Right renal cortex interstitium (tissue), 3 donors: ENCODE measurements at places on chromosomes 2 and 18.

GRCh38 chr2:127196549-127196948, 23.6 kb downstream of the CYP27C1 start:
- no peak for DNase-seq

DNA sequence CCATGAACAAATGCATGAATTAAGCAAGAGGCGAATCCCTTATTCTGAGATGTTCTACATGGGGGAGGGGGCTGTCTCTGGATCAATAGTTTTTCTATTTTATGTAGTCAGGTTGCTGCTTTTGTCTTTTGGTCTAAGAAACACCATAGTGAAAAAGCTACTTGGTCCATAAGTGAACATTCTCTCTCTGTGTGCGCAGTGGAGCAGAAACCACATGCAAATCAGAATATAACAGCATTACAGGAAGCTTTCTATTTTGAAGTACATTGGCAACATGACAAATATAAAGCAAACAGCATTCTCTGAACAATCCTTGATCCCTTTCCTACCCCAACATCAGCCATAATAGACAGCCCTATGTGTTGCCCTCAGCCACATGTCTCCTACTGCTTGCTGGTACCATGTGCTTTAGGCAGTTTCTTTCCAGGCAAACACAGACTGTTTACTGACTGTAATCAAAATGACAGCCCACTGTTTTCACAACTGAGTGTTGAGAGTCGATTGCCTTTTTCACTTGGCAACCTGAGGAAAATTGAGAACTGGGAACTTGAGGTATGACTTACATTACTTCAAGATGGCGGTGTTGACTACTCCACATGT, 10.6 kb downstream of the SCN3A start:
- DNase-seq: no peak

DNA sequence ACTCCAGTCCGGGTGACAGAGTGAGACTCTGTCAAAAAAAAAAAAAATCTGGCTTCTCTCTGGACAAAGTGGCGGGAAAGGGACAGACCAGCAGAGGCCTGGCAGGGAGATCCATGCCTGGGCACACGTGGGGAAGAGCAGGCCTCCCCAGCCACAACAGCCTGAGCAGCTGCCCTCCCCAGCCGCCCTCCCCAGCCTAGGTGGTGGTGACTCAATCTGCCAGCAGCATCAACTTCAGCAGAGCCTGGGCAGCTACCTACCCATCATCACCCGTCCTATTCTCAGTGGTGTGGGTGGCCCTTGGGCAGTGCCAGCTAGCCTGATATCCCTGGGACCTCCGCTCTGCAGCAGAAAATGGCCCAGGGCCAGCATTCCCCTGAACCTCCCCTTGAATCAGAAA, 612.4 kb downstream of the FBXO15 start:
- DNase-seq: no peak

DNA sequence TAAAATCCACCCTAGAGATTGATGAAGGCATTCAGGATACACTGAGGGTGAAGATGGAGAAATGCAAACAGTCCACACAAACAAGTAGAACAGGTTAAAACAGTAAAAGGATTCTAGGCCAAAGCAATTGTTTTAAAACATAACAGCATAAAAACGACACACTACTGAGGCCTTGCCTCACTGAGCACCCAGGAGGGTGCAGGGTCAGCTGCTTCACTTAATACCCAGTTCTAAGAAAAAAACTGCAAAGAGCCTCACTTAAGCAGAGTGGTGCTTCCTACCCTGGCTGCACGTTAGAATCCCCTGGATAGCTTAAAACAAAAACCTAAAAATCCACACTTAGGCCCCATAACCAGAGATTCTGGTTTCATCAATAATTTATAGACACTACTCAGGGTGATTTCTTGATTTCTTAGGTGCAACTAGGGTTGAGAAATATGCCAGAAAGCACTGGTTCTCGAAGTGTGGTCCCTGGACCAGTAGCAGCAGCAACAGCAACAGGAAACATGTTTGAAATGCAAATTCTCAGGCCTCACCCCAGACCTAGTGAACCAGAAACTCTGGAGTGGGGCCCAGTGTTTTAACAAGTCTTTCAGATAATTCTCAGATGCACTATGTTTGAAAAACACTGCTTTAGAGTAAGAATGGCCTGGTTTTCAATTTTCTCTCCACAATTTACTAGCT, 279.1 kb downstream of the ZEB2 start:
- DNase-seq: no peak

GRCh38 chr2:238247002-238247822, 7.4 kb upstream of the HES6 start:
- DNase-seq: no peak

- no peak for DNase-seq
Observed at GRCh38 chr2:211598238-211598637, 940.4 kb downstream of the ERBB4 start.

DNA sequence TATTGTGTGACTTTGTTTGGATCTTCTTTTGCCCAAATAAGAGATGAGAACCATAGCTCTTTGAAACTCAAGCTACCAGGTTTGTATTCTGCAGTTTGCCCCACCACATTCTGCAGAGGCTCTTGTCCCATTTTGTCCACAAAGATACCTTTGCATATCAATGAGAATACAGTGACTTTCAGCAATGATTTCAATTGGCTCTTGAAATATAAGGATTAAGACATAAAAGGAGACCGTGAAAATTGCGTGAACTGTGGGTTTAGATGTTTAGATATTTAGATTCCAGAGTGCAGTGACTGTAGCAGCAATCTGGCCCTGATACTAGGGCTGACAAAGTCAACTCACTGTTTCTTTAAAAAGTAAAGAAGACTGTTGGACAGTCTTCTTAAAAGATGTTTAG, 146.6 kb upstream of the SP5 start:
- no peak for DNase-seq

- no peak for DNase-seq
Observed at GRCh38 chr2:96532641-96533291, 3.8 kb upstream of the ARID5A start.
